Left kidney (tissue), 8 donors: ENCODE measurements at places on chromosomes 4 and X. TPM values are rescaled to one million over a fixed set of nuclear protein-coding genes. Genes with fewer than 3 reads are reported as not detected.

CLNK gene
- 0.91 TPM for polyA plus RNA-seq

PLP1 gene
- 7.2 TPM for polyA plus RNA-seq

GAGE2A gene
- not detected for polyA plus RNA-seq

CCKAR gene
- polyA plus RNA-seq: 0.10 TPM

ADRA2C gene
- 7.2 TPM for polyA plus RNA-seq

PABPC5 gene
- polyA plus RNA-seq: 5.2 TPM

DSPP gene
- 0.03 TPM for polyA plus RNA-seq

NPY2R gene
- 0.53 TPM for polyA plus RNA-seq

PDCL2 gene
- polyA plus RNA-seq: not detected

ATP2B3 gene
- 0.18 TPM for polyA plus RNA-seq

NLGN4X gene
- polyA plus RNA-seq: 11.9 TPM

NAA11 gene
- not detected for polyA plus RNA-seq

SMR3A gene
- polyA plus RNA-seq: not detected

STK26 gene
- polyA plus RNA-seq: 12.3 TPM

SUV39H1 gene
- 8.0 TPM for polyA plus RNA-seq

ANXA10 gene
- 0.10 TPM for polyA plus RNA-seq

IGBP1 gene
- 101 TPM for polyA plus RNA-seq

PAK3 gene
- polyA plus RNA-seq: 6.5 TPM

PABPC1L2B gene
- not detected for polyA plus RNA-seq

GAB3 gene
- polyA plus RNA-seq: 2.5 TPM

CPZ gene
- polyA plus RNA-seq: 18.9 TPM

TKTL2 gene
- polyA plus RNA-seq: not detected

IL2 gene
- polyA plus RNA-seq: not detected

FGFR3 gene
- polyA plus RNA-seq: 87.6 TPM

BANK1 gene
- 2.8 TPM for polyA plus RNA-seq

HTT gene
- polyA plus RNA-seq: 36.6 TPM

CXorf49 gene
- not detected for polyA plus RNA-seq

H2BW2 gene
- 1.6 TPM for polyA plus RNA-seq

EDNRA gene
- polyA plus RNA-seq: 88.5 TPM

DCAF8L2 gene
- polyA plus RNA-seq: not detected

PRR32 gene
- not detected for polyA plus RNA-seq

GPR50 gene
- polyA plus RNA-seq: 0.10 TPM

IL21 gene
- polyA plus RNA-seq: not detected

SLC10A4 gene
- polyA plus RNA-seq: 0.38 TPM

PORCN gene
- polyA plus RNA-seq: 7.0 TPM

CXCL11 gene
- not detected for polyA plus RNA-seq

ATP1B4 gene
- 0.05 TPM for polyA plus RNA-seq
